Calu3 (cell line): ENCODE measurements at places on chromosomes 12 and 14. TPM values are rescaled to one million over a fixed set of nuclear protein-coding genes. Genes with fewer than 3 reads are reported as not detected.

Gene IL26
- total RNA-seq = not detected in 2 replicates

- no peak for DNase-seq
Observed at GRCh38 chr12:70692681-70693288, 55.6 kb upstream of the PTPRB start.

GRCh38 chr12:66393890-66394289, 91.6 kb downstream of the HELB start:
- DNase-seq = no peak

DNA sequence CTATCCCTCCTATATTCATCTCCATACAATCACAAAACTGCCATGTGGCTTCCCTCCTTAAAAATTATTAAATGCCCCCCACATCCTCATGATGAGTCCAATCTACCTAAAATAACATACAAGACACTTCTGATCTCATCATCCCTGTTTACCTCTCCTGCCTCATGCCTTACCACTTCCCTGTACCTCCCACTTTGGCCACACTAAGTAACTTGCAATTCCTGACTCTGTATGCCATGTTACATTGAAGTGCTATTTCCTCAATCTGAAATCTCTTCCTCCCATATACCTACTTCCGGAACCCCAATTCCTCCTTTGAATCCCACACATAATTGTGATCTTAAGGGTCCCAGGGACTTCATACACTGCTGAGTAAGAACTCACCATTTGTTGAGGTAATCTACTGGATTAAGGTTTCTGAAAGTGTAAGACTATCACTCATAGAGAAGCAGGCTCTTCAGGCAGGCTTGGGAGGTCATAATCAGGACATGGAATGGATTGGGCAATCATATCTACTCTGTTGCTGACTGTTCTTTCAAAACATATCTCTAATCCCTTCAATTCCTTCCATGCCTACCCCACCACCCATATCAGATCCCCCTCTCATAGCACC, 117.6 kb upstream of the PLEKHG7 start:
- no peak for DNase-seq

- DNase-seq = no peak
Observed at GRCh38 chr14:76793956-76794355, 18.7 kb downstream of the ANGEL1 start.

DNA sequence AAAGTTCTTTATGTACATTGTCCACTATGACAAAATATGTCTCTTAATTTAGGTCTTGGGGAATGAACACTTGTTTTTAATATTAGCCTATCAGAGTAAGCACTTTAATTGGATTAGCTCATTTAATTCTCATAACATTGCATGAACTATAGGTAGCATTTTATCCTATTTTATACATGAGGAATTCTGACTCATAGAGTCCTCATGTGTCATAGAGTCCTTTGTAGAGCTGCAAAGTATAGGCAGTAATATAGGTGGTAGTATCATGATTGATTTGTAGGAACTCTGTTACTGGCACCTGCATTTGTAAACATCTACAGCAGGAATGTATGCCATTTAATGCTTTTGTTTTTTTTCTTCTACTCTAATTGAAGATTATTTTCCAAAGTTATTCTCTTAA, 96.0 kb downstream of the GPHN start:
- DNase-seq = no peak

GRCh38 chr12:90969346-90969745, 14.4 kb upstream of the CCER1 start:
- DNase-seq = no peak

Gene TAS2R13
- 1.8 and 2.5 TPM in 2 replicates for total RNA-seq

GRCh38 chr12:78584695-78585094, 279.9 kb upstream of the SYT1 start:
- DNase-seq = peak; percentile 43

DNA sequence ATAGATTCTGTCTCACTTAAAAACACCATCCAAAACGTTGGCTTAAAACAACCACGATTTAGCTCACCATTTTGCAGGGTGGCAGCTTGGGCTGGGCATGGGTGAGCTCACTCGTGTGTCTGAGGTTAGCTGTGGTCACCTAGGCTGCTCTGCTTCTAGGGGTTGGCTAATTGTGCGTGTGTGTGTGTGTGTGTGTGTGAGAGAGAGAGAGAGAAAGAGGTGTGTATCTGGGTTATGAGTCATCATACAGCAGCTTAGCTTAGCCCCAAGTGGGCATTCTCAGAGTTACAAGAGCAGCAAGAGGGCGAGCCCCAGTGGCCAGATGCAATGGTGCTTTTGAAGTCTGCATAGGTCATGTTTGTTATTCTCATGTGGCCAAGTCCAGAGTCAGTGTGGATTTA, 6.0 kb downstream of the FBXW8 start:
- DNase-seq = peak; percentile 69

Gene DRAM1
- 26.8 and 28.1 TPM in 2 replicates for total RNA-seq

DNA sequence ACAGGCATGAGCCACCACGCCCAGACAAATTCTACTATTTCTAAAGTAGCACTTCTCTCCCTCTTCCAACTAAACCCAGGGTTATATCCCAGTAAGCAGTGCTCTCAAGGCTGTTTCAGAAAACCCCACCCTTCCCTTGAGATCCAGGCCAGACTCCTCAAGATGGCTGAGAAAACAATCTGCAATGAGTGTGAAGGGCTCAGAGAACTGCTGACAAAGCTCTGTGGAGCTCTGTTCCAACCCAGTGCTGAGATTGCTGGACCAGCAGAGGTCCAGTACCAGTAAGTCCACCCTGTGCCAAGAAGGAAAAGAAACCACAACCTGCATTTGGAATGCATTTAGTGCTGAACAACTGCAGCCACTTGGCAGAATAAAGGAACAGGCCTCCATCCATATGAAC, 3.7 kb upstream of the IFFO1 start:
- no peak for DNase-seq

- DNase-seq = no peak
Observed at GRCh38 chr12:65613692-65614091, 210.6 kb upstream of the HMGA2 start.

DNA sequence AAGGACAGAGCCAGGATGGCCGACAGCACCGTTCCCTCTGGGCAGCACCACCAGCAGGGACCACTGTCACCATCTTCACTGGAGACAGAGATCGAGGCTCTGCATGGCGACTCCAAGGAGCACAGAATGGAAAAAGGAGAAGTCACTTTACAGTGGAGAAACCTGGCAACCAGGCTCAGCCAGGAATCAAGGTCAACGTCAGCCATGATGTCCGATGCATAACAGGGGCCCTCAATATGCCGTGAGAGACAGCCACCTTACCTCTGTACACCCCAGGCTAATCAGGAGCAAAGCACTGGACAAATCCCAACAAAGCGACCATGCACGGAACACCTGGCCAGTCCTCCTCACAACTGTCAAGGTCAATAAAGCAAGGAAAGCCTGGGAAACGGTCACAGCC, 20.6 kb upstream of the SFSWAP start:
- no peak for DNase-seq

DNA sequence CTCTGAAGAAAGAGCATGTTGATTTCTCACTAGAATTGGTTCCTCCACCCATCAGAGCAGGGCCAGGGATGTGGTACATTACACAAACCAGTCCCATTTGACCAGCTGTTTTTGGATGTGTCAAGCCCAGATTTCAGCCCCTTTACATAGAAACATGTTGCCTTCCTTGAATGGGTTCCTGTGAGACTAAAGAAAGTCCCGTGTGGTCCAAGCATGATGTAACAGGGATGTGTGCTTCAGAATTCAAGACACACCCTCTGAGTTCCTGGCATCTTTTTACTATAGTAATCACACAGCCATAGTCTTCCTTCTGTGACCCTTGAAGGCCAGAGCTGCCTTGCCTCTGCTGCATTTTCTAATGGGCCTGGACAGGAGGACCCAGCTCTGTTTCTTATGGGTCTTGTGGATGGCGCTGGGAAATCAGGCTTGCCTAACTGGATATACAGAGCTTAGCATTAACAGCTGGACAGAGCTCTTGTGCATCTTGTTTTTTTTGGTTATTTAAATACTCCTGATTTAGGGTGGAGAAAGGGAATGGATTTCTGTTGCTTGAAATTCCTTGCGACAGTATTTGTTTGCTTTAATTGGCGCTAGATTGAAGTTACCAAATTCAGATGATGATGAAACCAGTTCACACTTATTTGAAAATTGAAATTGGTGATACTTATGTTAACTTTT, 341.0 kb downstream of the ZFP36L1 start:
- no peak for DNase-seq

DNA sequence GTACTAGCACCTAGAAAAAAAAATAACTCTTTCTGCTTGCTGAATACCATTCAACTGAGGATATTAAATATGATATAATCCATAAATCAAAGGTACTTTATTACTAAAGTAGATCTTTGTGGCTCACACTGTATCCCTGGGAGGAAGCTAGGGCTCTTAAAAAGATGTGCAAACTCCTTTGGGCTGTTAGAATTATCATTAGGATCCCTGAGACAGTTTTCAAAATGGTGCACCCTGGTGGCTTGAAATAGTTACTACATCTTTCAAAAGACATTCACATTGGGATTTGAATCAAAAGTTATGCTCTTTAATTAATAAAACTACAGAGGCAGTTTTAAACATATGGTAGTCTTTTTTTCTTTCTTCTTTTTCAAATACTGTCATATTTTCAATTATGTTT, 228.5 kb upstream of the G2E3 start:
- DNase-seq = no peak

DNA sequence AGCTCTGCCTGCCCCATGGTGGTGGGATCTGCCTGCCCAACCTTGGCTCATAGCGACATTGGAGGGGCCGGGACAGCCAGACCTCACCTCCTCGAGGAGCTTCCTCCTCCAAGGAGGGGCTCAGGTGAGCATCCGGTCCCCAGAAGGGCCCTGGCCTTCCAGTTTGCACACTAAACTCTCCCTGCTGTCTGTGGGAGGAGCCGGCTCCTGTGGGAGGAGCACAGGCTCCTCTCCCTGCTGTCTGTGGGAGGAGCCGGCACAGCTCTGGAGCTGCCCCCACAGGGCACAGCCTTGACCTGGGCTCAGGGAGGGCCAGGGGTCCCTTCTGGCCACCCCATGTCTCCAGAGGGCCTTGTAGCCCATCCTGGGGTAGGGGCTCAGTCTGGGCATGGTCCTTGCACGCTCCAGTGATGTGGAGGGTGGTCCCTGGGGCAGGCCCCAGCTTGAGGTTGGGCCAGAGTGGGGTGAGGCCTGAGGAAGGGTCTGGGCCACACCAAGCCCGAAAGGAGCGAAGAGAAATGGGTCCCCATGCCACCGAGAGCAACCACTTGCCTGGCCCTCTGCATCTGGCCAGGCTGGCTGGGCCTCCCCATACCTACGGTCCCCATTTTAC, 147.5 kb upstream of the C14orf180 start:
- no peak for DNase-seq

Gene TAS2R19
- total RNA-seq = 3.2 and 4.5 TPM in 2 replicates

DNA sequence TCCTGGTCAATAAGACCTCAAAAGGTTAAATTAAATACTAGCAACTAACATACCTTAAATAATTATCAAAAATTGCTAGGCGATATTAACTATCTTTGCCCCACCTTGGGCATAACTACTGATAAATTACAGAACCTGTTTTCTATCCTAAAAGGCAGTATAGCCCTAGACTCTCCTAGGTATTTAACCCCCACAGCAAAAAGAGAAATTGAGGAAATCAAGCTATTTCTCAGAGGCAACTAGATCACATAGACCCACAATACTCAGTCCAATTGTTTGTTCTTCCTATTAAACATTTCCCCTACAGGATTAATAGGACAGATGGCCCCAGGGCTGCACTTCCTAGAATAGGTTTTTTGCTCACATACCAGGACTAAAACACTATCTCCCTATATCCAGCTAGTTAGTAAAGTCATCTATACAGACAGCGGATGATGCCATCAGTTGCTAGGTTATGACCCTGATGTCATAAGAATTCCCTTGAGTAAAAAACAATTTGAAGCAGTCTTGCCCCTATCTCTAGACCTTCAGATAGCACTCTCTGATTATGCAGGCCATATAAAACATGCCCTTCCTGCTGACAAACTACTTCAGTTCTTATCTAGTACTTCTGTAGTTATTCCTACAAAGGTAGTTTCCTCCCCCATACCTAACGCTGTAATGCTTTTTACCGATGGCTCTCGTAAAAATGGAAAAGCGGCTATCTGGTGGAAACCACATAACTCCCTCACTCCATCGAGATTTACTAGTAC, 118.4 kb downstream of the PPHLN1 start:
- no peak for DNase-seq

DNA sequence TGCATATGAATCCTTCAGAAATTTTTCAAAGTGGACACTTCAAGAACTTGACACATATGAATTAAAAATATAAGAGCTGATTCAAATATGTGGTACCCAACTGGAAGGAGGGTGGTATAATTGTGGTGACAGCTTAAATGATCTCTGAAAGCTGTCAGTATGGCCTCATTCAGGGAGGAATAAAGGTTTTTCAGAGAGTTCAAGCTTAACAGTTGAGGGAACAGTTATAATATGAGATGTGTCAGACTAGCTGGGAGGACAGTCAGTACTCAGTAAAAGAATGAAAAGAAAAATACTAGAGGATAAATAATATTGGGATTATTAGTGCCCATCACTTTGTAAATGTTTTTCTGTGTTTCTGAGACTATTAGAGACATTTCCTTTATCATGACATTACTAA, 277.5 kb downstream of the RASSF9 start:
- no peak for DNase-seq

DNA sequence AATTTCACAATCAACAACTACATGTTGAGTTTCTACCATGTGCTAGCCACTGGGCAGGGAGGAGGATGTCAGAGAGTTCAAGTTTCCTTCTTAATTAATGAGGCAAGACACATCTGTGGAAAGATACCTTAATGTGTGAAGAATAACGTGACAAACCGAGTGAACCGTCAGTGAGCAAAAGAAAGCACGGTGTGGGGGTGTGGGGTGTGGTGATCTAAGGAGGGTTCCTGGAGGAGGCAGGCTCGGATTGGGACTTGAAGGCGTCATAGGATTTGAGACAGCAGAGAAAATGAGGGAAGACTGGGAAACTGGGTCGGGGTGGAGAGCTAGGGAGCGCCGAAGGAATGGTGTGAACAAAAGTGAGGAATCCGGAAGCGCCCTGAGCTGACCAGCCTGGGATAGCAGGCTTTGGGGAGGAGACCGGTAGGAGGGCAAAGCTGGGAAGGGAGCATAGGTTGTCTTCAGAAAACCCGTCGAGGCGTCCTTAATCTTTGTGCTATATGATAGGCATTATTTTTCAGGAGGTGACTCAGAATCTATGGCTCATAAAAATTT, 22.3 kb downstream of the GALNT8 start:
- no peak for DNase-seq

- DNase-seq = no peak
Observed at GRCh38 chr12:50200552-50201273, 33.5 kb upstream of the CERS5 start.

DNA sequence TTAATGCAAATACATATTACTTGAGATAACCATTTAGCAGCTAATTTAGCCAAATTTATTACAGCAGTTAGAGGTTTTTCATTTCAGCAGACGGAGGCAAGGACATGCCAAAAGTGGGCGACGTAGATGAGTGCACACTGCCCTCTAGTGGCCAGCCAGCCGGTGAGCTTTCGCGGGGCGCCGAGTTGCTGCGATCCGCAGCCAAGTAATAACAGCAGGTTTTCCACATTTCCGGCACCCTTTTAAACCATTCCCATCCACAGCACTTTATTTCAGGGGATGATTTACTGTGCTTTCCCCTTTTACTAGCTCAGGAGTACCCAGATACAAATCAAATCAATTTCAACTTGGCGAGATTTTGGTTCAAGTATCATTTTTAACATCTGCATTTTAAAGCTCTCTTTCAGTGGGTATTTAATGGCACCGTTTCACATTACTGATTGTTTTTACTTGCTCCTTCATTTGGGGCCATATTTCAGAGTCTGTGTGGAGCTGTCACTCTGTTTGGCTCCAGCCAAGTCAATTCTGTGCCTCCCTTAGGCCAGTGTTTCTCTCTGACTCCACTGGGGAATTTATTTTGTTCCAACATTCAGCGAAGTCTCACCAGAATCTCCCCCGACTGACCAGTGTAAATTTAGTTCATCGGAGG, 158.0 kb downstream of the EGLN3 start:
- DNase-seq = peak; percentile 81

Gene SIRT4
- total RNA-seq = 1.1 and 1.6 TPM in 2 replicates

Gene MANSC1
- total RNA-seq = 71.8 and 74.5 TPM in 2 replicates
